ENCODE measurements at places on chromosomes 11 and 22. TPM values are rescaled to one million over a fixed set of nuclear protein-coding genes. Genes with fewer than 3 reads are reported as not detected.

The FADS1 gene
- 16.2 TPM for total RNA-seq

The TRIM66 gene
- total RNA-seq: 1.6 TPM

The OR5B12 gene
- total RNA-seq: not detected

The IFTAP gene
- 37.1 TPM for total RNA-seq

The LYVE1 gene
- total RNA-seq: 49.6 TPM

The RAG1 gene
- total RNA-seq: 1.6 TPM

The ENTHD1 gene
- total RNA-seq: not detected

The NPAS4 gene
- under 0.01 TPM for total RNA-seq
